ENCODE measurements at places on chromosomes 1 and 21. TPM values are rescaled to one million over a fixed set of nuclear protein-coding genes. Genes with fewer than 3 reads are reported as not detected.

DNA sequence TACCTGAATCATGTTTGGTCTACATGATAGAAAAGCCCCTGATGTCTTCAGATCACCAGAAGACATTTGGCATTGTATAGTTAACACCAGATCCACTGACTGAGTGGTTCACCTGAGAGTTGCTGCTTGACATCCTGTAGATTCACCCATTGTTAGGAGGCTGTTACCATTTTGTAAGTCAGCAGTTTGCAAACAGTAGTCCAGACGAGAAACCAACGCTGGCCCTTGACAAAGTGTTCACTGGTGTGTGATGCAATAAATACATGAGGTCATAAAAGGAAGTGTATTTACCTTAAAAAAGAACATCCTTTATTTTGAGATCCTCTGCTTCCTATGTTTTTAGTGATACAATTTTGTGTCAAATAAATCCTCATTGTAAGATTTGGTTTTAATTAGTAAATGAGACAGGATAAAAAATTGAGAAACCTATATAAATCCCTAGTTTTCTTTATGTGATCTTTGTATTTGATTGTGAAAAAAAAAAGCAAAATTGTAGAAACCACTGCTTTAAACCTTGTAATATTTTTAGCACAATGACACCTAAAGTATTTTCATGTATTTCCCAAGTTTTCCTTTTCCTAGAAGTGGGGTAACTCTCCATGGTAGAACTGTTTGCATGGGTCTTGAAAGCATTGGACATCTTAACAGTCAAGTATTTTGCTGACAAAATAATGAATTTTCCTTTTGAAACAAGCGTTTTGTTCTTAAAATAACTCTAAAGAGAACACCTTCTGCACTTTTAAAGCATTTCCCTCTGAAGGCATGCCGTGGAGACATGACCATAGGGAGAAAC, 204.3 kb downstream of the FGGY start:
- no peak for DNase-seq

DNA sequence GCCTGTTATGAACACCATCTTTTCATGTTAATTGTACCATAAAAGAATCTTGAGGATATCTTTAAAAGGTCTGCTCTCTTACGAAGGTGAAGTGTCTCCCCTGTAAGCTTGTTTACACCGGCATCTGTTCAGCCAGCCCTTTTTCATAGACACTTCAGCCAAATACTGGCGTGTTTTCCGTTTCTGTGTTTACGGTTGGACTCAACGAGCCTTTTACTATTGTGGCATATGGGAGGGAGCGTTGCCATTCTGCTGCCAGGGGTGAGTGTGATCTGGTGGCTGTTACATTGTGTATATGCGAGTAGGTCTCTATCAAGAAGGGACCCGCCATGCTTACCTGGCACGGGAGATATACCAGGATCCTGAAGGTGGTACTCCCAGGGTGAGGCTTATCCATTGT, 433.8 kb downstream of the CAMTA1 start:
- no peak for DNase-seq

GRCh38 chr1:27571439-27572018, 32.4 kb downstream of the AHDC1 start:
- DNase-seq, result no peak

DNA sequence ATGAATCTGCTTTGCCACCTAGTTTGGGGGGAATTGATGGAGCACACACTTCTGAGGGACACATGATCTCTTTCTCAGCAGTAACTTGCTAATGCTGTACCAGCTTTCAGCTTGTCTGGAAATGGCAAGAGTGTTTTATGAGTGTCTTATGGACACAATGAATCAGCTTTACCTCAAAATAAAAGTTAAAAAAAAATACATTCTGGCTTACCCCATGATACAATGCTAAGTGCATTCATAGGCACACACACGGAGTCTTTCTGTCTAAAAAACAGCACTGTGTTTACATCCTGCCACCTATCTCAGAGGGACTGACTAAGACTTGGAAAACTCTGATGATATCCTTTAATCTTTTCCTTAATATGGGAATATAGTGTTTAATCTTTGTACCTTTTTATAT, 455.5 kb upstream of the ADAMTS5 start:
- no peak for DNase-seq

- no peak for DNase-seq
Observed at GRCh38 chr1:60277269-60277668, 203.7 kb upstream of the C1orf87 start.

DNA sequence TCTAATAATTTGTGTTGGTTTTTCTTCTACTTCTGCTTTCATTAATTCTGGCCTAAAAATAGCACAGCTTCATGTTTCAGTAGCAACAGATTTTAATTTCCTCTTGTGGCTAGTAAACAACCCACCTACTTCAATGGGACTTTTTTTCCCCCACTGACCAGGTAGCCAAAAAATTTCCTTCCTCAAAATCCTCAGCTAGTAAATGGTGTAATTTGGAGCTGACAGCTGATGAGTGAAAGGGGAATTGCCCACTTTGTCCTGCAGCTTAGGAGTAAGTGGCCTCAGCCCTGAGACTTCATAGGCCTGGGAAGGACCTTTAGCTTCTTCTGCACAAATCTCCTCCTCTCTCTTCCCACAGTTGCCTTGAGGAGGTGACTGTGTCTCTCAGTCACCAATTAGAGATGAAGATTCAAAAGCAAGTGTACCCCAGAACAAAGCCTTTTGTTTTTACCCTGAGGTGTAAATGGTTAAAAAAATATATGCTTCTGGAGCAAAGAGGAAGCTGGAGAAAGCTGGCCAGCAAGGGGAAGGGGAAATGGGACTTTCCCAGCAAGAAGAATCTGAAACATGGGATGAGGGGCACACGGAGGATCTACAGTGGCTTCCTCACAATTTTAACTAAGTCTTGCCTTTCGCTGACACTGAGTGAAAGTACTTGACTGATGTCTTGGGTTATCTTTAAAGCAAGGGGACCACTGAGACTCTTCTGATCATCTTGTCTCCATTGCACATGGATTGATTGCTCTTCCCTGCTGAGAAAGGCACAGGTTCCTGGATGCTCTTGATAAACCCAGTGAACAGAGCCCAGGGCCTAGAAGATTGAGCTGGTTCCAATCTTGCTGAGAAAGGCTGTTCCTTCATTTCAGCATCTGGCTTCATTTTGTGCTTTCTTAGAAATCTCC, 35.8 kb upstream of the VCAM1 start:
- peak; percentile 16 for DNase-seq

- DNase-seq, result no peak
Observed at GRCh38 chr1:75475696-75476095, 135.2 kb downstream of the SLC44A5 start.

DNA sequence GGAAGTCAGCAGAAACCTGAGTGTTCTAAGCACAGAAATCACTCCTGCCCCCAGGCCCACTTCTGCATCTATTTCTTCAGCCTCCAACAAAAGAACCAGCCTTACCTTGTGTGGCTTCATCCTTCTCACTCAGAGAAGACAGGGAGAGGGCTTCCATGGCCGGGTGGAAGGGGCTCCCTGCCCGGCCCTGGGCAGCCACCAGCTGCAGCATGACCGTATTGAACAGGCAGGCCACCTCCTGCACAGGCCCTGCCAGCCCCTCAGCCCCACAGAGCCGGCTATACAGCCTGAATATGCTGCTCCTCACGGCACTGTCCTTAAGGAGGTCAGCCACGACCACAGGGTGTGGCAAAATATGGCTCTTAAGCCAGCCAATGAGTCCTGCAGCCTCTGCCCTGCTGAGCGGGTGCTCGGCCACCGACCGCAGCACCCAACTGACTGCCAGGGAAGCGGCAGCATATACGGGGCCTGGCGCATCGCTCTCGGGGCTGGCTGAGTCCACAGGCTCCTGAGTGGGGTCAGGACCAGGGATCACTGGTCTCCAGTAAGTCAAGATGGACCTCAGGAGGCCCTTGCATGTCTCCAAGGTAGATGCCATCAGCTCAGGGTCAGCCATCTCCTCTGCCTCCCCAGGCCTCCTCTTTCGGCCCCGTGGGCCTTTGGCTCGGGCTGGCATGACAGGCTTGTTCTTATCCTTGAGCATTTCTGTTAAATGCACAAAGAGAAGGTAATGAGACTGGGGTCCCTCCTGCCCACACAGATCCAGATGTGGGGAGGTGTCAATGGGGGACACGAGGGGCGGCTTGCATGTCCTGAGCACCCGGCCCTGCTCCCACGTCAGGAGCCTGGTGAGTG, 17.9 kb downstream of the MRAP start:
- DNase-seq, result no peak

- no peak for DNase-seq
Observed at GRCh38 chr1:77371396-77371795, 89.6 kb downstream of the AK5 start.

DNA sequence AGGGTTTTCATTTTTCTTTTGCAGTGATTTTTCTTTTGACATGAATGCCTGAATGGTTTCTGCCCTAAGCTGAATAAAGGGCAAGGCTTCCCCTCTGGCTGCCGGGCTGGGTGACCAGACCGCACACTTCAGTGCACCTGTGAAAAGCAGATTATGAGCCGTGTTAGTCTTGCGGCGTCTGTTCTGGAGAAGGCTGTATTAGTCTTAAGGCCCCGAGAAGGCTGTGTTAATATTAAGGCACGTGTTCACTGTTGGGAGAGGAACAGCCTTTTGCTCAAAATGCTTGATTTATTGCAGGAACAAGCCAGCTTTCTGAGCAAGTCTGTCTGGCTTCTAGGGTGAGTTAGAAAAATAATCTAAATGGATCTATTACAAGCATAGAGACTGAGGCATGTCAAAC, 54.7 kb upstream of the DNAH14 start:
- no peak for DNase-seq

- no peak for DNase-seq
Observed at GRCh38 chr1:153025797-153026196, 5.2 kb upstream of the SPRR1B start.

- no peak for DNase-seq
Observed at GRCh38 chr1:53442299-53442698, 16.9 kb upstream of the DMRTB1 start.

DNA sequence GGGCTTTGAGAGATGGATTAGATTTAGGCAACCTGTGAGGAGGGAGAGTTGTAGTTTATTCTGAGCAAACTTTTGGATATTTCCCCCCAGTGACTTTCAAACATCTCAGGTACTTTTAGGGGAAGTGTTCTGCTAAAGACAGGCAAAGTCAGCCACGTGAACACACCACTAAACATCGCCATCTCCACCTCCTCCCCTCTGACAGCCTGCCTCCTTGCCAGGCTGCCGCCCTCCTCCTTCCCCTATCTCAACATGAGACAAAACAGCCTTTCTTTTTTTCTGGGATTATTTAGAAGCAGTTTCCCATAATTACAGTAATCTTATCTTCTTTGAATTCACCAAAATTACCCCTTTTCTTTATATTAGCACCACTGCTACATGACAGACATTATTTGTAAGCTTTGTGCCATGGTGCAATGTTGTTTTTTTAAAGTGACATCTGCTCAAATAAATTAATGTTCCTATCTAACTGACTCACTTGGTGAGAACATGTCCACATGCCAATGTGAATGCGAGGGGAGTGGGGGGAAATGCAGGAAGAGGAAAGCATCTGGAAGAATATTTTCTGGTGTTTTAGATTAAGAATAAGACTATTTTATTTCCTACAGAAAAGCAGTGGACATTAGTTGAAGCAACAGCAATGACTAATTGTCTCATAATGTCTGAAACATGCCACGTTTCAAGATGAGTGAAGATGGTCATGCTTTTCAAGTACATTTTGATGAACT, 147.8 kb upstream of the ATP1B1 start:
- DNase-seq, result no peak

DNA sequence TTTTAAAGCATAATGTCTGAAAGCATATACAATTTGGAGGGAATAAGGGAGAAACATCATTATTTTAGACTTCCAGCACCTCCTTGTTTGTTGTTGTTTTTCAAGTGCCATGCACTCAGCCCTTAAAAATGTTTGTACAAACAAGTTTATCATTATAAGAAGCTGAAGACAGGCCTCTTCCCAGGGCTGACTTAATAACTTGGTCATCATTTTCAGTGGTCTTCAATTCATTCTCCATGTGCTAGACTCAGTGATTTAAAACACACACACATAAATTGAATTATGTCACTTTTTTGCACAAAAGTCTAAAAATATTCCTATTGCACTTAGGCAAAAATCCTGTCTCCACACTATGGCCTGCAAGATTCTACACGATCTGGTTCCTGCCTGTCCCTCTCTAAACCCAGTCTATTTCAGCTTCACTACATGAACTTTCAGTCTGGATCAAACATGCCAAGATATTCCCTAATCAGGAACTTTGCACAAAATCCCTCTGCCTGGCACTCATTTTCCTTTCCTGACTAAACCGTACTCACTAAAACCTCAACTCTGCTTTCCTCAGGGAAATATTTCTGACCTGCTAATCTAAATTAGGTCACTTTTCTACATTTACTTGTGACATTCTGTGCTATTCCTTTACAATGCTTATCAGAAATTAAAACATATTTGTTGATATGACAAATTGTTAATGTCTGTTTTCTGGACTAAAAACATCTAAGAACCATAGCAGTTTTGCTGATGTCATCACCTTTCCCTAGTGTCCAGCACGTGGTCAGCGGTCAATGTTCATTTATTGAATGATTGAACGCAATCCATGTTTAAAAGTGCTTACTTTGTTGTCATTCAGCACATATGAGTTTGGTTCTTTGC, 14.8 kb upstream of the GBP5 start:
- DNase-seq, result no peak

GRCh38 chr1:56286506-56286905, 292.9 kb downstream of the PLPP3 start:
- DNase-seq, result no peak

DNA sequence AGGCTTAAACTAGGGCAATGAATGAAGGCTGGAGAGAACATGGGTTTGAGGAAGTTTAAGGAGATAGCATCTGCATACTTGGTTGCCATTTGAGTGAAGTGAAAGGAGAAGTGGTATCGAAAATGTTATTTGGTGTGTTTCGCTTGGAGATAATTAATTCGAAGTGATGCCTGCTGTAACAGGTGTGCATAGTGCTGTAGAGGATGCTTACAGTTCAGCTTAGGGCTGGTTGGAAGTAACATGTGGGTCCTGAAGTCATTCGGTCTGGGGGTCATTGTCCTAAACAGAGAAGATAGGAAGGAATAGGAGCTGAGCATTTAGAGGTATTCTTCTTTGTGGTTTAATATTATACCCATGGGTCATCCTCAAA, 301 bp upstream of the NUDT17 start:
- DNase-seq, result peak; percentile 79

- DNase-seq, result no peak
Observed at GRCh38 chr1:31931593-31932225, 6.5 kb downstream of the PTP4A2 start.

DNA sequence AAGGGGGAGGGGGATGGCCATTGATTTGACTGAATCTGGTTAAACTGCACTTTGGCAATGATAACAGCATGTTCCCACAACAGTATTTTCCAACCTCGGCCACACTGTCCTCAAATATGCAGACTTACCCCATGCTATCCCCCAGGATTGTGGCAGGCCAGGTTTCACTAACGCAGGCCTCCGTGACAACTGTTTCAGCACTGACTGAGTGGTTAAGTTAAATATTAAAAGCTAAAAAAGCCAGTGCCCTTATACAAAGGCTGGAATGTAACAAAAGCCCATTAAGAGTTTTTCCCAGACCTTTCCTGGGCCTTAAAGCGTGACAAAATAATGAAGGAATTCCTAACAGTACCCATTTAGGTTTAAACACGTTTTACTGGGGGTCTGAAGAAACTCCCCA, 202.9 kb downstream of the USP25 start:
- DNase-seq, result no peak

PAQR6 gene
- total RNA-seq, result 2.6 TPM

PYHIN1 gene
- 0.35 TPM for total RNA-seq

ADGRL2 gene
- 0.43 TPM for total RNA-seq

CCDC17 gene
- total RNA-seq, result 1.7 TPM

CLDN14 gene
- 11.2 TPM for total RNA-seq

CLCA1 gene
- 0.13 TPM for total RNA-seq

AIM2 gene
- total RNA-seq, result 8.9 TPM

RIPPLY3 gene
- not detected for total RNA-seq
